ENCODE measurements at places on chromosomes 7 and 10.

GRCh38 chr7:93027044-93027443 is 90.7 kb downstream of the SAMD9 start:
- DNase-seq, result no peak

- no peak for DNase-seq
Observed at GRCh38 chr10:80485076-80485945, 31.2 kb downstream of the TSPAN14 start.

- no peak for DNase-seq
Observed at GRCh38 chr7:94251-94801, 98.0 kb upstream of the FAM20C start.

GRCh38 chr7:129875160-129875559 is 77.6 kb downstream of the UBE2H start:
- no peak for DNase-seq

- DNase-seq, result no peak
Observed at GRCh38 chr7:132877573-132877972, 204.3 kb downstream of the CHCHD3 start.

- peak; percentile 42 for DNase-seq
Observed at GRCh38 chr10:3805791-3806461, 20.9 kb upstream of the KLF6 start.

DNA sequence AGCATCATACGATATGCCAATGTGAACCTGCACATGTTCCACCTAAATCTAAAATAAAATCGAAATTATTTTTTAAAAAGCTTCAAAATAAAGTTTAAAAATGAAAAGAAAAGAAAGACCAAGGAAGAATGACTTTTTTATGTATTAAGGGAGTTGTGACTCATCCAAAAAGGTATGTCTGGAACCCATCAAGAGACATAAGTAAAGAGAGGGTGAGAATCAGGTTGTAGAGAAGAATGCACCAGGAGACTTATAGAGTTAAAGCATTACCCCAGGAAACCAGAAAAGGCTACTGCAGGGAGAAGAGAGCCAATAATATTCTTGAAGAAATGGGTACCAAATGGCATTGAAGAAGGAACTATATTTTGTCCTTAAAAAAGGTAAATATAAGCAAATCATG is 69.8 kb downstream of the CTTNBP2 start:
- DNase-seq, result no peak

- DNase-seq, result no peak
Observed at GRCh38 chr7:95342642-95343307, 18.4 kb upstream of the PON1 start.

- no peak for DNase-seq
Observed at GRCh38 chr10:117621795-117622420, 79.4 kb downstream of the EMX2 start.

- DNase-seq, result no peak
Observed at GRCh38 chr7:26457696-26458327, 166.2 kb downstream of the SNX10 start.

- DNase-seq, result no peak
Observed at GRCh38 chr10:28274475-28274874, 28.4 kb downstream of the MPP7 start.

- no peak for DNase-seq
Observed at GRCh38 chr10:24462291-24462813, 253.4 kb downstream of the KIAA1217 start.

DNA sequence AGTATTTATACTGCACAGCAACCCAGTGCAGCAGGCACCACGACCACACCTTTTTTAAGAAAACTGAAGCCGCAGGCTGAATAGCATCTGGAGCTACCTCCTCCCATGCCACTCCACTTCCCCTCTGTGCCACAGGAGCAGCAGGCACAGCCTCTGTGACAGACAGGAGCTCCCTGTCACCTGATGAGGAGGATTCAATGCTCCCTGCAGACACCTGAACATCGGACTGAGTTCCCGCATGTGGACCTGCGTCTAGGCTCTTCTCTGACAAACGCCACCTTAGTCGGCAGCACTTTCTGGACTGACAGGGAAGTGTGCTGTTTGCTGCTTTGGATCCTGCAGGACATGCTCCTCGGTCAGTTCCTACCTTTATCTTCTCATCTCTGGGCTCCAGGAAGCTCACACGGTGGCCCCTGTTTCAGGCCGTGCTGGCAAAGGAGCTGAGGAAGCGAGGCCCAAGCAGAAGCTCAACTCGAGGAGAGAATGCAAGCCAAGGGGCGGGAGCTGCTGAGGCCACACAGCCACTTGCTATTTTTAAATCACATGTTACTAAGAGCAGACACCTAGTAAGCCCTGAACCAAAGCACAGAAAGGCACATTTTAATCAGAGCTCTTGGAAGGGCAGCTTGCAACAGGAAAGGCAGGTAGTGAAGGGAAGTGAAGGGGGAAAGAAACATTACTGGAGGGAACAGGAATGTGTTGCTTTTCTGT is 56.6 kb downstream of the VOPP1 start:
- no peak for DNase-seq

- DNase-seq, result no peak
Observed at GRCh38 chr10:86690231-86690630, 21.9 kb downstream of the LDB3 start.

GRCh38 chr7:26868841-26869495 is 4.6 kb upstream of the SKAP2 start:
- DNase-seq, result no peak

DNA sequence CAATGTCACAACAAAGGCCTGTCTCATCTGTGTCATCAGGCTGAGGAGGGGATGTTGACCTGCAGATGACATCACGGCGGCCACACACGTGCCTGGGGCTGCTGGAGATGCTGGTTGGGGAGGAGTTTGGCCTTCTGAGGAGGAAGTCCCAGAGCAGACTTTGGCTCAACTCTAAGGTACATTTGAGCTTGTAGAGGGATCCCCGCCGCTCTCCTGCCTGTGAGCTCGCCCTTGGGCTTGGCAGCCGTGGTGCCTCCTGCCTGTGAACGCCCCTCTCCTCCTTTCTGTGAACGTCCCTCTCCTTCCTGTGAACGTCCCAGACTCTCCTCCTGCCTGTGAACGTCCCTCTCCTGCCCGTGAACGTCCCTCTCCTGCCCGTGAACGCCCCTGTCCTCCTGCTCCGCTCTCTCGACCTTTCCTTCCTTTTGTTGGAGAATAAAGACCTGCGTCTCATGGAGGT is 176.4 kb downstream of the DNAJB6 start:
- no peak for DNase-seq

GRCh38 chr10:48951707-48952106 is 12.1 kb upstream of the LRRC18 start:
- no peak for DNase-seq

GRCh38 chr7:133124974-133125373 is 43.1 kb upstream of the CHCHD3 start:
- no peak for DNase-seq

- no peak for DNase-seq
Observed at GRCh38 chr10:116756277-116756676, 13.9 kb upstream of the HSPA12A start.

GRCh38 chr10:59047180-59047579 is 129.3 kb upstream of the PHYHIPL start:
- DNase-seq, result peak; percentile 33

GRCh38 chr7:30845426-30846135 is 66.1 kb upstream of the AQP1 start:
- DNase-seq, result no peak

DNA sequence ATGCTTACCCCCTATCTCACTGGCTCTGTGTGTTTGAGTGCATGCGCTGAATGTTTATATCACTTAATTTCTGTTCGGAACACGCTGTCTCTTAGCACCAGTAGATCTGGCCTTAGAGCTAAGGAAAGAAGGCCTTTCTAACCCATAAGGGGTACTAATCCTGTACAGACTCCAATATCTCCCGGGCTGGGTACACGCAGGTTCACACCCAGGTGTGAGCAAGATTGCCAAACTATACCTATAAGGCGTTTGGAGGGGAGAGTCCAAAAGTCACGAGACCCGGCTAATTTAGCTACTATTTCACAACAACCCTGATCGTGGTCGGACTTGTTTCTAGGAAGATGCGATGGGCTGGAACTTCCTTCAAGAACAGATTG is 727 bp upstream of the PDSS1 start:
- no peak for DNase-seq

GRCh38 chr7:142231716-142232115 is 26.1 kb downstream of the PRSS58 start:
- no peak for DNase-seq

GRCh38 chr7:116653204-116653603 is 18.8 kb upstream of the MET start:
- no peak for DNase-seq

GRCh38 chr7:12719141-12719919 is 31.9 kb downstream of the ARL4A start:
- DNase-seq, result no peak

DNA sequence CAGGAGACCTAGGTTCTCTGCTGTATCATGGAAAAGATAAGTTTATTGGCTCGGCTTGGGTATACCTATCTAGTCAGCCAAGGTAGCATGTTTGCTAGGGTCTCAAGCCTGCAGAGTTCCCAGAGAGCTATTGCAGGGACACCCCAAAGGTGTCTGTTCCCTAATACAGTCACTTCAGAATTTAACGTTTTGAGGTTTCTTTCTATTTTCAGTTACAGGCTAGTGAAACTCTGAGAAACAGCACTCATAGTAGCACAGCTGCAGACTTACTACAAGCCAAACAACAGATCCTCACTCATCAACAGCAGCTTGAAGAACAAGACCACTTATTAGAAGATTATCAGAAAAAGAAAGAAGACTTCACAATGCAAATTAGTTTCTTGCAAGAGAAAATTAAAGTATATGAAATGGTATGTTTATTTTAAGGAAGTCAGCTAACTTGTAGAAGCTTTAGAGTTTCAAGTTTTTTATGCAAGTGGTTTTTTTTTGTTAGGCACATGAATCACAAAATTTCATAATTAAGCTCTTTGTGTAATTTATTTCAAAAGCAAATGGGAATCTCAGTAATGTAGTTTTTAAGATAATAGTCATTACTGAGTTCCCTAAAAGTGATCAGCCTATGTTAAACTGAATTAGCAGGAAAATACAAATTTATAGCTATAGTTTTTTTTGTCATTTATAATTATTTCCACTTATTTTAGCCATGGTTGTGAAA is 54.9 kb downstream of the AKAP9 start:
- DNase-seq, result no peak

DNA sequence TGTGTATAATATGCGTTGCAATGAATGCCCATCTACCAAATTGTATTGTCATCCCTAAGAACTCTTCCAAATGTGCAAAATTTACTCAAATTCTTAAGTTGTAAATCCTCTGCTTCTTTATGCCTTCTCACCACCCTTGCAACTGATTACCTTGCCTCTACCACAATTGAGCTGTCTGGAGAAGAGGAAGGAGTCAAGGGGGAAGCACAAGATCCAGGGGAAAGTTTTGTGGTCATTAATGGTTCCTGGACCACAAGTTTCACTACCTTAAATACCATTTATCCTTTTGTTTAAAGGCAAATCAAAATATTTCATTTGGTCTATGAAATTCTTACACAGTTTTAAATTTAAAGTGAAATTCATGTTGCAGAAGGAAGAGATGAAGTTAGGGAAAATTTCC is 16.7 kb downstream of the CRPPA start:
- DNase-seq, result no peak

- no peak for DNase-seq
Observed at GRCh38 chr7:7972128-7972527, 3.5 kb downstream of the GLCCI1 start.

- DNase-seq, result peak; percentile 45
Observed at GRCh38 chr10:29736366-29737073, 101.7 kb upstream of the SVIL start.

GRCh38 chr10:54469587-54470323 is 331.3 kb downstream of the PCDH15 start:
- no peak for DNase-seq

DNA sequence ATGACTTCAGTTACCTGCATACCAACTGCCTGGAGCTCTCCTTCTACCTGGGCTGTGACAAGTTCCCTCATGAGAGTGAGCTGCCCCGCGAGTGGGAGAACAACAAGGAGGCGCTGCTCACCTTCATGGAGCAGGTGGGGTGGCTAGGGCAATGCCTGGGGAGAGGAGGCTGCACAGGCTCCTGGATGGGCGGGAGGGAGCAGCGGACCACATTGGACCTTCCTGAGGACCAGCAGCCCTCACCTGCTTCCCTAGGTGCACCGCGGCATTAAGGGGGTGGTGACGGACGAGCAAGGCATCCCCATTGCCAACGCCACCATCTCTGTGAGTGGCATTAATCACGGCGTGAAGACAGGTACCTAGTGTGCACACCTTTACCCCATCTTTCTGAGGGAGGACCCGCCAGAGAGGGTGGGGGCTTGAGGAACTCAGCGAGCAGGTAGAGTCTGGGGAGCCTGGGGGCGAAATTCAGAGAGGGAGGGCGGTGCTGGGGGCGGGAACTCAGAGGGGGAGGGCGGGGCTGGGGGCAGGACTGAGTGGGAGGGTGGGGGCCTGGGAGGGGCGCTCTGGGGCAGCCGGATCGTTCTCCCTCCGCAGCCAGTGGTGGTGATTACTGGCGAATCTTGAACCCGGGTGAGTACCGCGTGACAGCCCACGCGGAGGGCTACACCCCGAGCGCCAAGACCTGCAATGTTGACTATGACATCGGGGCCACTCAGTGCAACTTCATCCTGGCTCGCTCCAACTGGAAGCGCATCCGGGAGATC is 9.0 kb downstream of the AEBP1 start:
- no peak for DNase-seq

- DNase-seq, result no peak
Observed at GRCh38 chr7:73980206-73980605, 47.8 kb upstream of the ELN start.

GRCh38 chr10:48996329-48996728 is 56.7 kb upstream of the LRRC18 start:
- DNase-seq, result no peak

DNA sequence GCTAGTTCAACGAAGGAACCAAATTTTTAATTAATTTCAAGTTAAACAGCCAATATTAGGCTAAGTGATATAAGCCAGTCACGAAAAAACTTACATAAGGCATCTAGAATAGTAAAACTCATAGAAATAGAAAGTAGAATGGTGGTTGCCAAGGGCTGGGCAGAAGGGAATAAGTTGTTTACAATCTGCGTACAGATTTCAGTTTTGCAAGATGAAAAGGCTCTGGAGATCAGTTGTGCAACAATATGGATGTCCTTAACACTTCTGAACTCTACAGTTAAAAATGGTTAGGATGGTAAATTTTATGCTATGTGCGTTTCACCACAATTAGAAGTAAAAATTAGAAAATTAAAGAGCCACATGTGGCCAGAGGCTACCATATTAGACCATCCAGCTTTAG is 13.3 kb downstream of the SCRN1 start:
- no peak for DNase-seq

GRCh38 chr7:104967595-104967994 is 46.4 kb upstream of the KMT2E start:
- DNase-seq, result no peak

DNA sequence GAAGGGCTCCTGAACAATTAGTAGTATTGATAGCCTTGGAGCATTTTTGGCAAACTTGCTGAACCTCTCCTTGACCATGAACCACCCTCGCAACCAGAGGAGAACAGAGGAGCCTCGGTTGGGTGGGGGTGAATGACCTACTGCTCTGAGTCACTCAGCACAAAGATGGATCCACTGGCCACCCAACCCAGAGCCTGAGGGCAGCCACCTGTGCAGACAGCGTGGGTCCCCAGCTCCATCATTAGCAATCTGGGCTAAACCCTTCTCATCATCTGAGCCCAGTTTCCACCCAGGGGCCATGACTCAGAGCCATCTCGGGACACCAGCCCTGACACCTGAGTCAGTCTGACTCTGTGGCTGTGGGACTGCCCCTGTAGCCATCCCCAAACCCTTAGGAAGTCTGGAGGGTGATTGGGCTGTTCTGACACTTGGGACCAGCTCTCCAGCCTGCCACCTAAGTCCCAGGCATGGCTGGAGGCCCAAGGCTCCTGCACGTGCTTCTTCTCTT is 171.8 kb upstream of the GPR26 start:
- DNase-seq, result no peak
